Stimulated activated CD4-positive, alpha-beta T cell treated with anti-CD3 and anti-CD28 coated beads, Interleukin-1b, Interleukin-23, amount 100 ng/mL, for 24 hours (primary cell): ENCODE measurements at places on chromosomes 2 and 18.

DNA sequence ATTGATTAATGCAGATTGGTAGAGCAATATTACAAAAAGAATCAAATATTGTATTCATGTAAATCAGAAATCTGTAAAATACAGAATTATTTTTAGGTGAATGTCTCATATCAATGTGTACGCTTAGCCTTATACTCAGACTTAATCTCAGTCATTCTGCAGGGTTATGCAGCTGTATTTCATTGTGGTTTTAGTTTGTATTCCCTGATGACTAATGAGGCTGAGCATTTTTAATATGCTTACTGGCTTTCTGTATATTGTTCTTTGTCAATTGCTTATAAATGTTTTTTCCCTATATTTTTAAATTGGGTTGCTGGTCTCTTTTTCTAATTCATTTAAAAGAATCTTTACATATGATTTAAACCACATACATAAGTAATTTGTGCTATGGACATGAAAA lies 50.1 kb downstream of the CDH19 start:
- DNase-seq = no peak

- DNase-seq = no peak
These were observed 58.9 kb upstream of the FAM136A start for GRCh38 chr2:70360661-70361270.

GRCh38 chr2:72175636-72176035 lies 28.0 kb upstream of the CYP26B1 start:
- no peak for DNase-seq

DNA sequence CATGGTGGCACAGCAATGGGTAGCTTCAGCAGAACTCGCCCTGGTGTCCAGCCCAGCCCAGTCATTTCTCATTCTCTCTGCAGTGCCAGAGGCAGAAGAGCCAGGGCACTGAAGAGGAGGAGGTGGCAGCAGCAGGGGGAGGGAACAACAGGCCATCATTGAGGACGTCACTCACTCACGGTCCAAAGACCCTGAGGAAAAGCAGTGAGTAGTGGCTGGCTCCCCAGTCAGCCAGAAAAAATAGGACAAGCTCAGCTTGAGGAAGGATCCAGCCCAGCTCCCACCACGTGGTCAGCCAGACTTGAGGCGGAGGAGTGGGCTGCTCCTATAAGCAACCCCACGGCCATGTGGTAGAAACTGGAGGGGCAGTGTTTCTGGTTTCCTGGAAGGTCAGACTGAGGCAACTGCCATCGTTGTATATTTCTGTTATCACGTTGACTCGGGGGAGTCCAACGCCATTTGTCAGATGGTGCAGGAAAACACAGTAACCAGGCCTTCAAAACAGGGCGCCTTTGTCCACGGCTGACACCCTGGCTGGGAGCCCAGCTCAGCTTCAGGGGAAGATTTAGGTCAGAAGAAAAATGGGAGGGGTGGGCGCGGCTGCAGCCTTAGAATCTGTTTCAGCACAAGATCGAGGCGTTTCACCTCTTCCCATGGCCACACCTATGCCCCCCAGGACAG lies 19.0 kb upstream of the TMEM247 start:
- DNase-seq = no peak

DNA sequence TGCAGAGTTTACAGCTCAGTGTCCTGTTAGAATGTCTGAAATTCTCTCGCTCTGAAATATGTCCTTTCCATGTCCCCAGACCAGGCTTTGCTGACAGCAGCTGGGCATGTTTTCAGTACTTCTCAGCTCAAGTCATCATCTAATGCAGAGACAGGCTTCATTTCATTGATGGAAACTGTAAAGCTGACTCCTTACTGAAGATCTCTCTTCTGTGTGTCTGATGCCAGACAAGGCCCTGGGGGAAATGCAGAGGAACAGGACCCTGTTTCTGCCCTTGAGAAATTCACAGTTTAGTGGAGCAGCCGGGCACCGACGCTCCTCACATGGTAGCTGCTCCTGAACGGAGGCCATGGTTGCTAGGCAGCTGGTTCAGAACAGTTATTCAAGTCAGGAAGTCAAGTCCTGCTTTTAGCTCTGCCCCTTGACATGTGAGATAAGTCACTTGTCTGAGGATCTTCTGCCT lies 24.6 kb upstream of the FZD7 start:
- no peak for DNase-seq

DNA sequence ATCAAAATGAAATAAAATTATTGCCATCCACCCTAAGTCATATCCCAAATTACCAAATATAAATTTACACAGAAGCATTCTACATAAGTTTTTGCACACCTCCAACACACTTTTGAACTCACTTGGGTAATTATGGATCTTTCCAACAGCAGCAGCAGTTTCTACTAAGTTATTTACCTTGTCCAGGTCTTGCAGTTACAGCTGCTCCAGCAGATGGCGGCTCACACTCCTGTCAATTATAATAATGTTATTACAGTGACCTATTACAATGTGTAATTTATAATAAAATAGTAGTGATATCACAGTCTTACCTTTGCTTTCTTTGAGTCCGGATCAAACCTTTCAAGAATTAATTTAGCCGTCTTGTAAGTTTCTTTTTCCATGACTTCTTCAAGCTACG lies 37.9 kb downstream of the LNPK start:
- no peak for DNase-seq

- no peak for DNase-seq
These were observed 10.5 kb downstream of the ACSL3 start for GRCh38 chr2:222871291-222871690.

DNA sequence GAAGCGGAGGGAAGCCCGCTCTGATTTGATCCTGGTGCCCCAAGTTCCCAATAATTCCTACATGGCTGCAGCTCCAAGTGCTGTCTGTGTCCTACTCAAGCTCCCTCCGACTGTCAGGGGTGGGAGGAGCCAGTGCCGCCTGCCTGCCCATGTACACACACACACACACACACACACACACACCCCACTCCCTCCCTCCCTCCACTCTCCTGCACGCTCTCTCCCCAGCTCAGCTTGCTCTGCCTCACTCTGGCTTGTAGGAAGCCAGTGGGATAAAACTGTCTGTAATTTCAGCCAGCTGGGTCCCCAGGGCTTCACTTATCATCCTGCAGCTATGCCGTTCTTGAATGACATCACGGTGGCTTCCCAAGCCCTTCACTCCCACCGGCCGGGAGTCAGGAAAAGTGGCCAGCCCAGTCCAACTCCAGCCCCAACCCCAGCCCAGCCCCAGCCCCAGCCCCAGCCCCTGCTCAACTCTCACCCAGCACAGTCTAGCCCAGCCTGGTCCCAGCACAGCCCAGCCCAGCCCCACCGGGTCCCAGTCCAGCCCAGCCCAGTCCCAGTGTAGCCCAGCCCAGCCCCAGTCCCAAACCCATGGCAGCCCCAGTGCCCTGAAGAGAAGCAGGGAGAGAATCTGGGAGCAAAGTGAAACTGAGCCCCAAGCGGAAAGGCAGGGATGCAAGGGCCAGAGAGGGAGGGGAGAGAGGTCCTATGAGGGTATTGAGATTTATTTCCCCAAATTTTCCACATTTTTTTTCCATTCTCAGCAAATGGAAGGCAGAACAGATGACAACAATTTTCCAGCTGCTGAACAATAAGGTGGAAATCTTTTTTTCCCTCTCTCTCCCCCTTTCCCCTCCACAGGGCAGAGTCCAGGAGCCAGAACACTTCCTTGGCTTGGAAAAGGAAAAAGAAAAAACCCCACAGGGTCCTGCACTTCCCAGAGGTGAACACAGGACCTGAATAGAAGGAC lies 144.0 kb downstream of the TNS1 start:
- no peak for DNase-seq

- no peak for DNase-seq
These were observed 132.1 kb downstream of the NFATC1 start for GRCh38 chr18:79527656-79528315.

DNA sequence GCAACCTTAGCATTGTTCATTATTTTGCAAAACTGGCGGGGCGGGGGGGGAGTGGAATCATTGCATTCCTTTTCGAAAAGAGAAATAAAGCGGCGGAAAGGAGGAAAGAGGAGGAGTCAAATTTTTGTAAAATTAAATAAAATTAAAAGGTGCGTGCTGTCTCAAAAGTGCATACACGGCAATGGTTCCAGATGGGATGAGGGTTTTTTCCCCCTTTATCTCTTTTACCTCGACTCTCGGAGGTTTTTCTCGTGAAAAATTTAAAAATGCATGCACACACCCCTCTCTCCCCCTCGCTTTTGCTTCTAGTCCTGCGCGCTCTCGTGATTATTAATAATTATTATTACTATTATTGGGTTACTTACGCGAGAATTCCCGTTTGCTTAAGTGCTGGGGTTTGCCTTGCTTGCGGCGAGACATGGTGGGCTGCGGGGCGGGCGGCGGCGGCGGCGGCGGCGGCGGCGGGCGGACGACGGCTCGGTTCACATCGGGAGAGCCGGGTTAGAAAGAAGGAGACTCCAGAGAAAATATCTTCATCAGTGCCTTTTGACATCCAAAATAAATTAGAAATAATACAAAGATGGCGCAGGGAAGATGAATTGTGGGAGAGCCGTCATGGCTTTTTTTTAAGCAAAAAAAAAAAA lies 481 bp downstream of the BCL11A start:
- DNase-seq = no peak

- DNase-seq = no peak
These were observed 54.8 kb downstream of the CALCRL start for GRCh38 chr2:187393211-187393610.

DNA sequence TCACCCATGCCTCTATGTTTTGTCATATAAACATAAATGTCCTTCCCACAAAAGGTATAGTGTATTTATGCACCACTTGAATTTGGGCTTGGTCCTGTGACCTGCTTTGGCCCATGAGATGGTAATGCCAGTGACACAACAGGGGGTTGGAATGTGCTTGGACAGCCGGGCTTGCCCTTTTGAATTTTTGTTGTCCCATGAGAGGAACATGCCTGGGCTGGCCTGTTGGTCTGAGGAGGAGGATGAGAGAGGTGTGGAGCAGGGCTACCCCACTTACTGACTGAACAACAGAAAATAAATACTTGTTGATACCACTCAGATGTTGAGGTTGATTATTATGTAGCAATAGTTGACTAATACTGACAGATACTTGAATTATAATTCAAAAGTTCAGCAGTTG lies 63.2 kb upstream of the TCF4 start:
- no peak for DNase-seq

- no peak for DNase-seq
These were observed 431.8 kb upstream of the SPHKAP start for GRCh38 chr2:228613133-228613850.

- DNase-seq = peak; percentile 27
These were observed 776 bp downstream of the EMILIN2 start for GRCh38 chr18:2847317-2848246.

GRCh38 chr2:239329284-239329971 lies 71.4 kb downstream of the HDAC4 start:
- DNase-seq = no peak

DNA sequence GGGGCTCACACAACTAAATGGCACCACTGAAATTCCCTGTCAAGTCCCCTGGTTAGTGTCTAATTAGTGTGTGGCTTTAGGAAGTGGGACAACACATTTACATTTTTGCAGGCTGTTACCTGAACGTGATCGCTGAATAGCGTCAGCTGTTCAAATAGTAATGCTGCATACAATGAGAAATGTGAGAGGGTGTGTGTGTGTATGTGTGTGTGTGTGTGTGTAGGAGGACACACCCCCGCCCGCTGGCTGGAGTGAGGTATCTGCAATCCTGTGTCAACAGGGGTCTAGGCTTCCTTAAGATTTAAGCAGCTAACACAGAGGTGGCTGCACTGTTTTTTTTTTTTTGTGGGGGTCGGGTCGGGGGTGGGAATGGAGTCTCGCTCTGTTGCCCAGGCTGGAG lies 4.8 kb upstream of the LYPD6B start:
- no peak for DNase-seq

DNA sequence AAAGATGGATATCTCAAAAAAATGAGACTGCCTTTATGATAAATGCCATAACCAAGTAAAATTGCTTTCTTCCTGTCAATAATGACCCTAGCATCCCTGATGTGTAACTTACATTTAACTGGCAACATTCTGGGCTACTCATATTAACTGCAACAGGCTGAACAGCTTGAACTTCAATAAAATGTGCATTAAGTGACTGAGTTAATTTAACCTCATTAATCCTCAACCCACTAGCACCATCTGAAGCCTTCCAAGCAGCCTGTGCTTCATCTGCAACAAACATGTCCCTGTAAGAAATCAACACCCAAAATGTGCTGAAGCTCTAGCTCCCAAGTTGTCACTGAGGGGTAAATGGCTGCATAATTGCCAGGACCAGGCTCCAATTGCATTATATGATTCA lies 296.2 kb upstream of the ZC3H15 start:
- no peak for DNase-seq

DNA sequence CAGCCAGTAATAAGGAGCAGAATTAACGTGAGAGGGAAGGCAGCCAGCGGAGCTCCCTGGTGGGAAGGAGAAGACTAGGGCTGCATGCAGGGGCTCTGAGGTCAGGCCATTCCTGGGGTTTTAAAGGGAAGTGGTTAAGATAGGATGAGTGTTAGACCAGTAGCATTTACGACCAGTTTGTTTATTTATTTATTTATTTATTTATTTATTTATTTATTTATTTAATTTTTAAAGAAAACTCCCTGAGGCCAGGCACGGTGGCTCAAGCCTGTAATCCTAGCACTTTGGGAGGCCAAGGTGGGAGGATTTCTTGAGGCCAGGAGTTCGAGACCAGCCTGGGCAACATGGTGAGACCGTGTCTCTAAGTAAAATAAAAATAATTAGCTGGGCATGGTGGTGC lies 152.8 kb downstream of the FHOD3 start:
- DNase-seq = no peak

GRCh38 chr18:23617412-23618014 lies 31.2 kb upstream of the NPC1 start:
- DNase-seq = no peak

DNA sequence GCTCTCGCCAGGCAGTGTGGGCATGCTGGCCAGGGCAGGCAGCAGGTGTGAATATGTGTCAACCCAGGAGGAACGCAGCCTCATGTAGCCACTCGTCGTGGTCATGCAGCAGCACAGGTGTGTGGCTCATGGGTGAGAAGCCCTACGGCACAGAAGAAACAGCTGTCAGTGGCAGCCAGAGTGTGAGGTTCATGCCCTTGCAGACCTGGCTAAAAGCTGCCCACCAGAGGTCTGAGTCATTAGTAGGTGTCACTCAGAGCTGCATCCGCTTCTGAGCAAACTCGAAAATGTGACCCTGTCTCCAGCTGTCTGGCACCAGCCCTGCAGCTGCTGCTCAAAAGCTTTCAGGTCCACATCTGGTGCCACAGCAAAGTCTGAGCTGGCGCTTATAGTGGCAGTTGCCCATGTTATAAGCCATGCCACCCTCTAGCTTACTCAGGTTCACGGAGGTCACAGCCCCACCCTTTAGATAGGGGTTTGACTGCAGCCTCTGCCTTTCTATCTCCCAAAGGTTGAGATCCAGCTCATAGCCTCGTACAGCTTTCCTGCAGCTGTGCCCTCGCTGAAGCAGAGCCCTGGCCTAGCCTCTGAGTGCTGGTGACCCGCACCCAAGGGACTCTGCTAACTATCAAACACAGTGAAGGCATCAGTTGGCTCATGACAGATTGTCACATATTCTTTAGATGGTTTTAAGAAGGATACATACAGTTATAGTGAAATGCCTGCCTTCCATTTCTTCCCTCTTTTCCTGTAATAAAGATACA lies 195.0 kb downstream of the CCDC102B start:
- no peak for DNase-seq

GRCh38 chr2:88209521-88210131 lies 39.5 kb downstream of the THNSL2 start:
- DNase-seq = no peak
